ENCODE measurements at places on chromosomes 6 and 20.

- no peak for DNase-seq
These were observed 106.5 kb upstream of the TIAM2 start for GRCh38 chr6:154888421-154889295.

DNA sequence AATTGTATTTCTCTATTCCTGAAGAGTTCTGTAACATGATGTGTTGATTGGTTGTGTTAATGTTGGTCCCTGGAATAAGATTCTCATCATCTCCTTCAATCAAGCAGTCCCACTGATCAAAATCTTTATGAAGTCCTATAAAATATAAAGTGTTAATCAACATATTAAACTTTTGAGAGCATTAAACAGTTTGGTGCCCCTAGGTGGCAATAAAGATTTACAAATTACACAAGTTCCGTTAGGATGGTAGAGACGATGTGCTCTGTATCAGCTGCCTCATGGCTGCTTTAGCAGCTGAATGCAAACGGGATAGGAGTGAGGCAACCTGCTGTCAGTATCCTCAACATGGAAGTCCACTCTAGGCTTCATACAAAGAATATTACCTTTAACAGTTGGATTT is 16.9 kb downstream of the TDRD6 start:
- DNase-seq = no peak

DNA sequence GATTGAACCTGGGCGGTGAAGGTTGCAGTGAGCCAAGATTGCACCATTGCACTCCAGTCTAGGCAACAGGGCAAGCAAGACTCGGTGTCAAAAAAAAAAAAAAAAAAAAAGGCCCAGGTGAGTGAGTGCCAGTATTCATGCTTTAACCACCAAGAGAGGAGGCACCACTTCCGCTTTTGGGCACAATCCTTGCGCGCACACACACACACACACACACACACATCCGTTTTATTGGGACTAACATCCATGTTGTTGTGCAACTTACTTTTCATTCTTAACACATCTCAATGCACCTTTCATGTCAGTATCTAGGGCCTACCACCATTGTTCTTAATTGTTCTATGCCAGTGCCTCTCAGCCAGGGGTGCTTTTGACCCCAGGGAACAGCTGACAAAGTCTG is 263.0 kb downstream of the CDC5L start:
- no peak for DNase-seq

- no peak for DNase-seq
These were observed 30.8 kb downstream of the KDM1B start for GRCh38 chr6:18186033-18186432.

DNA sequence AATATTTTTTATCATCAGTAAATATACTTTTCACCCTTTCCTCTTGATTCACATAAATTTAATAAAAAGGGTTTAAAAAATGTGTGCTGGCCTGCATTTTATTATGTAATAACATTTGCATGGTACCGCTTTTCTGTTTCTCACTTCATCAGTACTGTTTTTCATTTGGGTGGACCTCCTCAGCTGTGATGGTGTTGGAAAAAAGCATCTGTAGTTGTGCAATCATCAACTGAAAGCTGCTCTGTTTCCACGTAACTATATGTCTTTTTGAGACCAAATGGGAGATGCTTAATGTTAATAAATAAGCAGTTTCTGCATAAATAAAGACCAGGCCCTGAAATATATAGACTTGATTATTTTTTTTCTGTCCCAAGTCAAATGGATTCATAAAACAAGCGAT is 31.6 kb upstream of the CENPW start:
- no peak for DNase-seq

DNA sequence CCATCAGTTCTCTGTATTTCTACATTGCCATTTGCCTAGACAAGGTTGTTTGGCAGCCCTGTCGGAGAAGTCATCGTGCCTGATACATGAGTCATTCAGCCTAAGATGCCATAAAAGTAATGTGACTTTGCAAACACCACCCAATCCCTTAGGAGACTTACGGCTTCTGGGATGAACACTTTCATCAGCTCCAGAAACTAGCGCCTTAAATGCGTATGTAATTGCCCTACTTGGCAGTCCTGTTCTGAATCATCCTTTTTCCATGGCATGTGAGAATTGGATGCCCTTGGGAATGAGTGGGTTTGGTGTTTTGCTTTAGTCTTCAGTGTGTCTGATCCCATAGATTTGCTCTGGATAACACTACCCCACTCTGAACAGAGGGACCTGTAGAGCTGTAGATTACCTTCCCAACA is 158.5 kb downstream of the SASH1 start:
- no peak for DNase-seq

- DNase-seq = no peak
These were observed 17.3 kb downstream of the FARS2 start for GRCh38 chr6:5278565-5279120.

GRCh38 chr6:87661016-87661415 is 41.0 kb downstream of the AKIRIN2 start:
- DNase-seq = no peak

- no peak for DNase-seq
These were observed 592.3 kb downstream of the EPHA7 start for GRCh38 chr6:92827104-92827503.

Measured in mesothelial cell of epicardium (in vitro differentiated cells).